Neural progenitor cell (in vitro differentiated cells): ENCODE measurements at places on chromosomes 13 and 19.

DNA sequence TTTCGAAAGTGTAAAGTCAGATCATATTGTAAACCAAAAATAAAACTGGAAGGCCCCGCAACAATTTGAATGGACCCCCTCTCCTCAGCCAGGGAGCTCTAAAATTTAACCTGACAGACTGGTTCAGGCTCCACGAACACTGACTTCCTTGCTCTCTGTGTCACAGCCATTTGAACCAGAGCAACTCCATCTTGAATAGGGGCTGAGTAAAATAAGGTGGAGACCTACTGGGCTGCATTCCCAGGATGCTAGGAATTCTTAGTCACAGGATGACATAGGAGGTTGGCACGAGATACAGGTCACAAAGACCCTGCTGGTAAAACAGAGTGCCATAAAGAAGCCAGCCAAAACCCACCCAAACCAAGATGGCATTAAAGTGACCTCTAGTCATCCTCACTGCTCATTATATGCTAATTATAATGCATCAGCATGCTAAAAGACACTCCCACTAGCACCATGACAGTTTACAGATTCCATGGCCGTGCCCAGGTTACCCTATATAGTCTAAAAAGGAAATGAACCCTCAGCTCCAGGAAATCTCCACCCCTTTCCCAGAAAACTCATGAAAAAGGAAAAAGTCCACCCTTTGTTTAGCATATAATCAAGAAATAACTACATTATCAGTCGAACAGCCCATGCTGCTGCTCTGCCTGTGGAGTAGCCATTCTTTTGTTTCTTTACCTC is 43.1 kb downstream of the RFXAP start:
- no peak overlapping the region for H3K4me3 ChIP-seq
- H3K27ac ChIP-seq: no peak overlapping the region
- no peaks in the 10 kb centered on the region for H3K27me3 ChIP-seq
- no peak for DNase-seq

DNA sequence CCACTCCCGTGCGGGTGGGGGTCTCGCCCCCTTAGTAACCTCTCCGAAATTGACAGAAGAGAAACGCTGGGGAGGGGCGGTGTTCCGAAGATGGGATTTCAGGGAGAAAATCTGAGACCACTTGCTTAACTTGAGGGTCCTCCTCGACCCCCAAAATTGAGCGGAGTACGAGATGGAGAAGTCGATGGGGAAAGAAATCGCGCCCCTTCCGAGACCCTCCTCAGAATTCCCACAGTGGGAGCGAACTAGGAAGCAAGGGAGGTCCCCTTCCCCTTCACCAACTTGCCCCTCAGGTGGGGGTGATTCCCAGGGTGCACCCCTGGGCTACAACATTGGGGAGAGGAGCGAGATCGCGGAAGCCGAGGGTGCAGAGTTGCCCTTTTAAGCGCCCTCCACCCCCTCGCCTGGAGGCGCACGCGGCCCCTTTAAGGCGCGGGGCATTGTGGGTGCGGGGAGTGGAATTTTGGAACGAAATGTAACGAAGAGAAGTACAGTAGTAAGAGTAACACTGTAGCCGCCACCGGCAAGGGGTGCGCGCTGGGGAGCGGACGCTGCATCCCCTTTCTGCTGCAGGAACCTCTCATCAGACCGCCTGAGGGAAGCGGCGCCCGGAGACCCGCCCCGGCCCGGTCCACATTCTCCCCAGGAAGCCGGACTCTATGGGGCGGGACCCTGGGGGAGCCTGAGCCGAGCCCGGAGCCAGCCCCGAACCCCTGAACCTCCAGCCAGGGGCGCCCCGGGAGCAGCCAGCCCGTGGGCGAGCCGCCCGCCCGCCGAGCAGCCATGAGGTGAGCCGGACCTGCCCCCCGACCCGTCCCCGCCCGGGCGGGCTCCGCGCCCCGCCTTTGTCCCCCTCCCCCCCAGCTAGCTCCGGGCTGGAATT is at the start of gene VASP:
TSS of gene VASP (plus strand) at position 491 of the 883 bp plus-strand sequence. CDS start at position 784, 293 bp downstream.
- peak; percentile 84 for DNase-seq
- H3K36me3 ChIP-seq: no peaks in the 10 kb centered on the region
- H3K27ac ChIP-seq: no peak within 1 kb of the TSS
- H3K4me3 ChIP-seq: peak within 1 kb of the TSS; percentile 99
- no peaks in the 10 kb centered on the region for H3K27me3 ChIP-seq

DNA sequence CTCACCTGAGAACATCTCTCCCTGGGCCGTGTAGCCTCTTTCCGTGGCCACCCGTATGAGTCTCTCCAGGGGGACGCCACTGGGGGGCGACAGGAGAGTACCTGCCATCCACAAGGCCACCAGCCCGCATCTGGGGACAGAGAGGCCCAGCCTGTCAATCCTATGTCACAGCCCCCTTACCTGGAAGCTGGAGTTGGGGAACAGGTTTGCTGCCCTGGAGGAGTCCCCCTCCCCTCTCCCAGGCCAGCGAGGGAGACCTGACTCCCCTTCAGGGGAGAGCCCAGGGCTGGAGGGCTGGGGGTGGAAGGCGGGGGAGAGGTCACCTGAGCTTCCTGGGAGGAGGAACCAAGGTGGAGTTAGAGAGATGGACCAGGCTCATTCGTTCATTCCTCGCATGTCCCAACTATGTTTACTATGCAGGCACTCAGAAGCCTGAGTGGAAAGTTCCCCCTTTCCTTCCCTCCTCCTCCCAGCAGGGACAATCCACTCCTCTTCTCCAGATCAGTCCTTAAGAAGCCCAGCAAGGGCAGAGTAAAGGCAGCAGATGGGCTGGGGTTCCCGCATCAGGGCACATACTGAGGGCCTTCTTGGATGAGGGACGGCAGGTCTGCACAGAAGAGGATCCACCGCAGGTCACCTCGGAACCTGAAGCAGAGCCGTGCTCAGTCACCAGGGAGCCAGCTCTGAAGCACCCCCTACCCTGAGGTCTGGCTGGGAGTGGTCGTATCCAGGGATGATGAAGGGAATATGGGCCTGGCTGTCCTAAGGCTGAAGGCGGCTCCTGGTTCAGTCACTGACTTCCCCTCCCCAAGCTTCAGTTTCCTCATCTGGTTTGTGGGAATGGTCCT is 5.5 kb downstream of the ACTMAP start:
- H3K27me3 ChIP-seq: no peaks in the 10 kb centered on the region
- H3K4me1 ChIP-seq: peaks cover 8% of the 10 kb centered on the region

- no peak for DNase-seq
- H3K27me3 ChIP-seq: no peaks in the 10 kb centered on the region
- H3K36me3 ChIP-seq: no peaks in the 10 kb centered on the region
- H3K4me3 ChIP-seq: no peak overlapping the region
- no peak overlapping the region for H3K27ac ChIP-seq
These were observed 99.0 kb upstream of the HTR2A start for GRCh38 chr13:46995874-46996273.

DNA sequence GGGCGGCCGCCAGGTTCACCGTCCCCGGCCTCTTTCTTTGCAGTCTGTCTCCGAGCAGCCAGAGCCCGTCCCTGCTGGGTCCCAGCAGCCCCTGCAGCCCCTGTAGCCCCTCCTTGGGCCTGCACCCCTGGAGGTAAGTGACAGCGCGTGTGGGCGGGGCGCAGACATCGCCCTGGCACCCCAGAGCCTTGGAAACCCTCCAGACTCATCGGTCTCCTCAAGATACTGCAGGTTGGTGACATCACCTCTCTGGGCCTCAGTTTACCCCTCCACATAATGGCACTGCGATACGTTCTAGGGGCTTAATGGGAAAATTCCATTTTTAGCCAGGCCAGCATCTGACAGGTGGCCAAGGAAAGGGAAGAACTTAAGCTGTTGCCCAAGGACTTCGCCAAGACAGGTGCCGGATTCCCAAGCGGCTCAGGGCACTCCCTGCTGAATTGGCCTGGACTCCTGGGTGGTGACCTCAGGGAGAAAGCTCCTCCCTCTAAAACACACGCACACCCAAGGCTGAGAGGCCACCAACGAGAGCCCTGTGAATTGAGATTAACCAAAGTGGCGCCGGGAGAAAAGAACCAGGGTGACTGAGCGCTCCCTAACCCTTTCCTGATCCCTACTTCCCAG is 13.1 kb downstream of the MAST3 start:
- no peaks in the 10 kb centered on the region for H3K4me1 ChIP-seq
- peak overlapping the region; percentile 76 for H3K4me3 ChIP-seq
- no peaks in the 10 kb centered on the region for H3K36me3 ChIP-seq
- no peak for DNase-seq
- H3K27me3 ChIP-seq: peaks cover 33% of the 10 kb centered on the region

DNA sequence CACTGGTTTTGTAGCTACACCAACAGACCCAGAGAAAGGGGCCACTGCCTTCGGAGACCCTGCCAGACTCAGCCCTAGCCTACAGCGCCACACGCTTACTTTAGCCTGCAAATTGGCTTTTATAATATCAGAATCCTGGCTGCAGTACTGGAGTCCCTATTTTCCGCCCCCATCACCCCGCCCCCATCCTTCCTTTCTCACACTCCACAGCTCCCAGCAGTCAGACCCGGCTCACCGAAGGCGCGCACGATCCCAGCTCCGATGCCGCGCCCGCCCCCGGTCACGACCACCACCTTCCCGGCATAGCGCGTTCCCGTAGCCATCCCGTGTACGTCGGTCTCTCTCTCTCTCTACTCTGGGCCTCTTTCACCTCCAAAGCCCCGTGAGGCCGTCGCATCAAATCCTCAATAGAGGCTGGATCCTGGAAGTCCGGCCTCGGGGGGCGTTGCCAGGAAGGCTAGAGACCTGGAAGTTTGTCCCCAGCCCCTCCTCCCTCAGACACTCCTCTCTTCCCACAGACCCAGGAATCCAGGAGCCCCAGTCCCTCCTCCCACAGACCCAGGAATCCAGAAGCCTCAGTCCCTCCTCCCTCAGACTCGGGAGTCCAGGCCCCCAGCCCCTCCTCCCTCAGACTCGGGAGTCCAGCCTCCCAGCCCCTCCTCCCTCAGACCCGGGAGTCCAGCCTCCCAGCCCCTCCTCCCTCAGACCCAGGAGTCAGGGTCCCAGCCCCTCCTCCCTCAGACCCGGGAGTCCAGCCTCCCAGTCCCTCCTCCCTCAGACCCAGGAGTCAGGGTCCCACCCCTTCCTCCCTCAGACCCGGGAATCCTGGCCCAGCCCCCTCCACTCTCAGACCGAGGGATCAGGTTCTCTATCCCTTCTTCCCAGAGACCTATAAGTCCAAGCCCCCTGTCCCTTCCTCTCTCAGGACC is at the start of gene HSD17B14:
TSS of gene HSD17B14 (minus strand) at position 403 of the 929 bp plus-strand sequence. CDS start at position 323, 80 bp downstream.
- peak within 1 kb of the TSS; percentile 53 for H3K4me3 ChIP-seq
- H3K27me3 ChIP-seq: no peaks in the 10 kb centered on the region
- no peaks in the 10 kb centered on the region for H3K36me3 ChIP-seq
- H3K27ac ChIP-seq: peak within 1 kb of the TSS; percentile 75
- peak; percentile 91 for DNase-seq

GRCh38 chr13:80242728-80243427 is 98.0 kb downstream of the SPRY2 start:
- no peaks in the 10 kb centered on the region for H3K4me1 ChIP-seq
- H3K27ac ChIP-seq: no peak overlapping the region
- no peaks in the 10 kb centered on the region for H3K36me3 ChIP-seq
- DNase-seq: no peak

GRCh38 chr13:95710313-95710712 is 33.4 kb downstream of the DNAJC3 start:
- no peak overlapping the region for H3K4me3 ChIP-seq
- H3K27me3 ChIP-seq: no peaks in the 10 kb centered on the region
- DNase-seq: no peak
- no peaks in the 10 kb centered on the region for H3K36me3 ChIP-seq
- H3K4me1 ChIP-seq: no peaks in the 10 kb centered on the region

DNA sequence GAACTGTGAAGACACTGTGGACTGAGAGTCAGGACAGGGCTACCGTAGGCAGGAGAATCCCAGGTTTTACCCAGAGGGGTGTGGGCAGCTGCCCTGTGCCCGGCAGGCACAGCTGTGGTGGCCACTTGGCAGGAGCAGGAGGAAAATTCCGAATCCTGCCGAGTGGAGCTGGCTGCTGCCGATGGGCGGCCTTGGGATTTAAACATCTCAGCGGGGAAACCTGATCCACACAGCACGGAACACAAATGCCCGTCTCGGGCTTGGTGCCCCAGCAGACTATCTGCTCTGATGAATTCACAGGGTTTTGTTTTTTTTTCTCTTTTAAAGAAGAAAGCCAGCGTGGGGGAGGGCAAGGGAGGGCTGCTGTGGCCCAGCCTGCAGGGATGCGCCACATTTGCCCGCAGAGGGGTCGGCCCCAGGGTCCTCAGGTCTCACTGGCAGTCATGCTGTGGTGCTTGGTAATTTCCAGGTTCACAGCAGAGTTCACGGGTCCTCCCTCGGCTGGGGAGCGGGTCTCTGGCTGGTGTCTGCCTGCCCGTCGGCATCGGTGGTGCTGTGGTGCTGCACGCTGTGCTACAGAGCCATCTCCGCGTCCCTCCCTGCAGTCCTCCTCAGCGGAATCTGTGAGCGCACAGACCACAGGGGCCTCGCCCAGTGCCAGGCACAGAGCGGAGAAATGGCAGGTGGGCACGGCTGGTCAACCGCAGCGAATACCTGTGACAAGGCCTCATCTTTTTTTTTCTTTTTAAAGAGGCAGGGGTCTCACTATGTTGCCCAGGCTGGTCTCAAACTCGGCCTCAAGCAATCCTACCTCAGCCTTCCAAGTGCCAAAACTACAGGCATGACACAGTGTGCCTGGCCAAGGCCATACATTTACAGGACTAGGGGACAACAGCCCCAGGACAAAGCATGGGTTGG is 28.1 kb downstream of the MPND start:
- peaks cover 34% of the 10 kb centered on the region for H3K4me1 ChIP-seq
- no peaks in the 10 kb centered on the region for H3K27me3 ChIP-seq
- peak overlapping the region; percentile 37 for H3K27ac ChIP-seq
- DNase-seq: no peak

DNA sequence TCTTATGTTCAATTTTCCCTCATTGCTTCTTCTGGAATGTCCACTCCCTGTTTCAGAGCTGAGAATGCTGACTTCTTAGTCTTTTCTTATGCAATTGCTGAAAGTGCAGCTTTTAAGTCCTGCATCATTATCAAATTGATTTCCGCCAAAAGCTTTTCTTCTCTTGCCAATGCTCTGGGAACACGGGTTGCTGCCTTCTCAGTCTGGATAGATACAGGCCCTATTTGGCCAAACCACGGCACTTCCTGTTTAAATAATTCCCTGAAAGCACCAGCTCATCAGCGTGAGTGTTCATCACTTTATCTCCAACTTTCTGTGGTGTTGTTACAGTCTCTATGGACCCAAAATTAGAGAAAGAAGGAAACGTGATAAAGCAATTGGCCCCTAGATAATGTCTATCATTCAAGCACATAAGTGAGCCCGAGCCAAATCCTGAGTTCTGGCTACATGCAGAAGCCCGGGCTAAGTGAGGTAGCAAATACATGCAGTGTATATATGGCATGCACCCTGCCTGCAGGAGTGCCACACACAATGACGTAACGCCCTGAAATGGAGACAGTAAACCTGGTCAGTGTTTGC is 85.7 kb downstream of the CYSLTR2 start:
- no peak overlapping the region for H3K4me3 ChIP-seq
- no peaks in the 10 kb centered on the region for H3K36me3 ChIP-seq
- H3K27ac ChIP-seq: no peak overlapping the region
- peaks cover 5% of the 10 kb centered on the region for H3K4me1 ChIP-seq
- DNase-seq: no peak

- H3K4me1 ChIP-seq: no peaks in the 10 kb centered on the region
- no peak overlapping the region for H3K4me3 ChIP-seq
- H3K36me3 ChIP-seq: no peaks in the 10 kb centered on the region
- DNase-seq: no peak
- H3K27ac ChIP-seq: no peak overlapping the region
These were observed 115.0 kb downstream of the MTUS2 start for GRCh38 chr13:28935104-28935503.

- H3K27me3 ChIP-seq: no peaks in the 10 kb centered on the region
- no peak overlapping the region for H3K27ac ChIP-seq
- no peak for DNase-seq
- H3K4me3 ChIP-seq: no peak overlapping the region
These were observed 2689.2 kb downstream of the PCDH9 start for GRCh38 chr13:64540976-64541375.

GRCh38 chr13:77866971-77867370 is 51.7 kb downstream of the EDNRB start:
- no peaks in the 10 kb centered on the region for H3K36me3 ChIP-seq
- no peaks in the 10 kb centered on the region for H3K27me3 ChIP-seq
- H3K4me3 ChIP-seq: no peak overlapping the region
- DNase-seq: no peak
- H3K27ac ChIP-seq: no peak overlapping the region
